ENCODE measurements at places on chromosomes 5 and 9.
A peak's percentile ranks its signal among the peaks of the same experiment; 100 is the strongest.

- peak; percentile 4 for DNase-seq
Measured at GRCh38 chr9:117704024-117704575, at the start of gene TLR4. TLR4 (plus strand) TSS chr9:117704403; CDS start chr9:117704473, 70 bp downstream.

- DNase-seq, result no peak
Measured at GRCh38 chr9:20408513-20408912, 213.8 kb downstream of the MLLT3 start.

DNA sequence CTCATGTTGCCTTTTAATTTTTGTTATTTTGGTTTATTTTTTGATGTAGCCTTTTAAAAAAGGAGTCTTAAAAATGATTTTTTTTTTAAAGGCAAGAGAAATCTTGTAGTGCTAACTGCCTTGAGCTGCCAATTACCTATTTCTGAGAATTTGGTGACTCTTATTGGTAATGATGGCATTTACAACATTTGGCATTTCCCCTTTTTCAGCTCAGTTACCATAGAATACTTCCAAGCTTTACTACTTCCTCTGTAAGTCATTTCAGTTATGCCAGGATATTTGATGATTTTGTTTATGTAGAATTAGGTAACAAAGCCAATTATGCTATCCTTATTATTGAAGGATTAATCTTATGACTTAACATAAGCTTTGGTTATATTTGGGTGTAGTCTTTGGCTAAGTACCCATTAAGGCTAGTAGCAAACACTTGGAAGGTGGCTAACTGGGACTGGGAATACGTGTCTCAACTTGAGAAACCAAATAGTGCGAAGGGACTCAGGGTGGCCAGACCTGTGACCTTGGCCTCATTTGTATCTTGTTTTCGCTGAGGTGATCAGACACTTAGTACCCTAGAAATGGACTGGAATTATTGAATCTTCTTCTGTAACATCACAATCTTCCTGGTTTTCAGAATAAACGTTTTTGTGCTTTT, 27.7 kb downstream of the CDC37L1 start:
- no peak for DNase-seq

DNA sequence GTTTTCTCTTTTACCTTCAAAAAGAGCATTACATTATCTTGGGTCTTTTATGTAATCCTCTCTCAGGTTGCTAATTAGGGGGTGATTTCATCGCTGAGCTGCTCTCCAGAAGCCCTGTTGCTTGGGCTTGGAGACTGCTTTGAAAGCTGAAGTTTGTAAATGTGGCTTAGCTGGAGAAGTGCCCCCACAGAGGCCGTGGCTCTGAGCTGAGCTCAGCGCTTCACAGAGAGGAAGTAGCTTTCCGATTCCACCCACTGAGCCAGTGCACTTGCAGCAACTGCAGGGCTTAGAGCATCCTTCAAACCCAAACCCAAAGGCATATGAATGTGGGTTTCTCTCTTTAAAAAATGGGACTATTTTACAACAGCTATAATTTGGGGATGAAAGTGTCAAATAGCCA, 13.7 kb upstream of the NXNL2 start:
- no peak for DNase-seq

- no peak for DNase-seq
Measured at GRCh38 chr9:92989561-92989960, 42.2 kb downstream of the FGD3 start.

GRCh38 chr5:42300496-42300895, 122.7 kb upstream of the GHR start:
- no peak for DNase-seq

DNA sequence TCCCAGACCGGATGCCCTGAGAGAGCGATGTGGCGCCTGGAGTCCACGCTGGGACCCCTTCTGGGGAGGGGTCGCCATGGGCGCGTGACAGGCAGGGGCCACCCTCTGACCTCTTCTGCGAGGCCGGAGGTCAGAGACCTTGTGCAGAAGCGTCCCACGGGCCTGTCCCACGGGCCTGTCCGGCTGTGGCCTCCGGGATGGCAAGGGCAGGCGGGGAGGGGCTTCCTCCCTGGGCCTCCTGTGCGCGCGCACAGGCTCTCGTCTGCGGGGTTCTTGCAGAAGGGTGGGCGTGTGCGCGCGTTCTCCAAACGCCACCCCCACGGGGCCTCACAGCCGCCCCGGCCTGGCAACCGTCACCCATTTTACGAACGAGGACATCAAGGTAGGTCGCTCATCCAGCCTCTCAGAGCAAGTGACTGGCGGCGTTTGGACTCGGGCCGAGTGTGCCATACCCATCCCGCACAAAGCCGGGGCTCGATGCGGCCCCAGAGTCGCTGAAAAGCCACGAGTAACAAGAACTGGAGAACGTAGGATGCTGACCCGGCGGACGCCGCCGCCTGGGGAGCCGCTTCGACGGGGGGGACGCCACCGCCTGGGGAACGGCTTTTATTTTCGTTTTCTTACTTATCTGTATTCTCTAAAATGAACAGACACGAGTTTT, 897 bp downstream of the AHRR start:
- no peak for DNase-seq

DNA sequence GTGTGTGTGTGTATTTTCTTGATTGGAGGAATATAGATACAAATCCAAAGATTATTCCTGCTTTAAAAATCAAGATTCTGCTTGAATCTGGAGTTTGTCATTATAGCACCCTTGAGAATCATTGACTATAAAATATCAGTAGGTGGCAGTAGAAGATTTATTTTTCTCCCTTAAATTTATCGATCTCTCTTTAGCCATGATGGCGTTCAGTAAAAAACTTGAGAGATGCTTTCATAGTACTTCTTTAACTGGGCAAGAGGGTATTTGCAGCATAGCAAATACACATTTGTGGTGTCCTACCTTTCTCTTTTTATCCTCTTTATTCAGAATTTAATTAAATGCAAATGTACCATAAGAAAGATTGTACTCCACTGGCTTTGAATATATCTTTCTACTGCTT, 307.7 kb downstream of the ADGRV1 start:
- DNase-seq, result peak; percentile 33

GRCh38 chr9:72827950-72828731, 124.7 kb downstream of the ALDH1A1 start:
- peak; percentile 95 for DNase-seq

DNA sequence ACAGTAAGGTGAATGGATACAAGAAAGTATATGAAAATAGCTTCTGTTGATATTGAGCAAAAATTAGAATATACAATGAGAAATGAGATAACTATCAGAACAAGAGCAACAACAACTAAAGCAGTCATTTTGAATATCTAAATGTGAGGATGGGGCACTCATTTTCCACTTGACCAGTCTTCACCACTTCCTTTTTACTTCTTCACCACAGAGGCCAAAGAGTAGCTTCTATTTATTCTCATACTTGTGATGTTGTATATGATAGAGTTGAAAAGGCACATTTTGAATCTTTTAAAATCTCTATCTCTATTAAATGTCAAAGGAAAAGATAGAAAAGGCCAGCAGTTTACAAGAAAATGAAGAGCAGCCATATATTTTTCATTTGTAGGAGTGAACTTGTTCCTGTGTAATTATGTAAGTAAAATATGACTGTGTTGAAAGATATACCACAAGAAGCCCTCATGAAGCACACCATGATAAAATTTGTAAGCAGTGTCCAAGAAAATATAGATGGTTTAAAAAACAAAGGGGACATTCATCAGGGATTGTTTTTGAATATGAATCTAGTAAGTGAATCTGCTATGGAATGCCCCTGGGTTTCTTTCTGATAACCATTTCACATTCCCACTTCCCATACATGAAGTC, 39.2 kb downstream of the ADAMTS19 start:
- no peak for DNase-seq

DNA sequence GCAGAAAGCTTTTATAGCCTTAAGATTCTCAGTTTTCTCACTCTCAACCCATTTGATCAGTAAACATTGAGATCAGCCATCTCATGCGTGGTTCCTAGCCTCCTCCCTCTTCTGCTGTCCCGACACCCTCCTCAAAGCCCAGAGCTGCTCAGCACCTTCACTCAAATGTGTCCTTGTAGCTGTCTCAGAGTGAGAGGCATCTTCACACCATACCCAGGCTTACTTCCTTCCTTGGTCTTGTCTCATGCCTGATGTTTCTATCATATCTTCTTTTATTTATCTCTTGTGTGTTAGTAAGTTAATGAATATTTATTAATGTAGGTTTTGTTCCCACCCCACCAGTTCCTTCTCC, 72.4 kb upstream of the SNX2 start:
- DNase-seq, result no peak

DNA sequence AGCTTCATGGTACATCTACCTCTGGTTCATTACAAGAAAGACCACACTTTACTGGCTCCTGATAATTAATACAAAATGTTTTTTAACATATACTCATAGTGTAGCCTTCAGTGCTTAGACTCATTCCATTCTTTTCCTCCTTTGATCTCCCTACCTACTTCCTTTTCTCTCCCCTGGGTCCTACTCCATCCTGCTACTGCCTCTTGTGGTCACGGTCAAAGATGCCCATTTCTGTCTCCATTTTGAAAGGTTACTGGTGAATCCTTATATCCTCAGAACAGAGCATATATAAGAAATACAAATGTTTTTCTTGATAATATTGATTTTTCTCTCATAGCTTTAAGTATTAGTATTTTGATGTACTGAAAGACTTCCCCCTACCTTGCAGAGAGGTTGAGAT, 375.9 kb downstream of the ARRDC3 start:
- no peak for DNase-seq
